ENCODE measurements at places on chromosomes 2 and 18. TPM values are rescaled to one million over a fixed set of nuclear protein-coding genes. Genes with fewer than 3 reads are reported as not detected.

GRCh38 chr18:9722691-9723090, 14.6 kb downstream of the RAB31 start:
- no peak for DNase-seq

GRCh38 chr2:43452318-43452731, 143.5 kb downstream of the THADA start:
- DNase-seq: no peak

DNA sequence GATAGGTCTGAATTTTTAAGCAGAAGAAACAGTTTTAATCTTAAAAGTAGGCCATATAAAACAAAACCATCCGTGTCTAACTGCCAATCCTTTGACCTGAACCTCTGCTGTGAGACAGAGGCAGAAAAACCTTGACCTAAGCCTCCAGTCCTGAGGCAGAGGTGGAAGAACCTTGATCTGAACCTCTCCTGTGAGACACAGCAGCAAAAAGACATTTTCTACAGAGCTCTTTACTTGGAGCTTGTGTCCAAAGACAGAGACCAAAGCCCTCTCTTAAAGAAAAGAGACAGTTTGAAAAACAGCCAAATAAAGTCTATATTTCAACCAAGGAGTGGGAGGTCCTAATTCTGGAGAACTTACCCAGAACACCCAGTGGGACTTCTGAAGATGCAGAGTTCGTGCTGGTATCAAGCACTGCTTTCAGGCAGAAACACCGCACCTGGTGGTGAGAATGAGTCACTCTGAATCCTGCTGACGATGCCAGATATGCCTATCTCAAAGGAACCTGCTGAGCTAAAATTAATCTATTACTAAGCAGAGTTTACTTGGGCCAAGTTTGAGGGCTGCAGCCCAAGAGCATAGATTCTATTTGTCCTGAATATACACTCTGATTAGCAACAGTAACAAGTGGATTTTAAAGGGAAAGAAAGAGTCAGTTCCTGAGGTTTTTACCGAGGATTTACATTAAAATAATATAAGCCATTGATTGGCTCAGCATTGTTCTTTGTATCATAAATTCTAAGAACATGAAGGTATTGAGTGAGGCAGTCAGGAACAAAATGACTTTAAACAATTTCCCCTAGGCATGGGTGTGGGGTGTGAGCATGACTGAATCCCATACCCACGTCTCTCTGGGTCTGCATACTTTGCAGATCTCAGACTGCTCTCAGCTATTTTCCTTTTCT, 806.4 kb downstream of the TRIB2 start:
- no peak for DNase-seq

- no peak for DNase-seq
Measured at GRCh38 chr18:34339155-34339554, 114.4 kb upstream of the NOL4 start.

DNA sequence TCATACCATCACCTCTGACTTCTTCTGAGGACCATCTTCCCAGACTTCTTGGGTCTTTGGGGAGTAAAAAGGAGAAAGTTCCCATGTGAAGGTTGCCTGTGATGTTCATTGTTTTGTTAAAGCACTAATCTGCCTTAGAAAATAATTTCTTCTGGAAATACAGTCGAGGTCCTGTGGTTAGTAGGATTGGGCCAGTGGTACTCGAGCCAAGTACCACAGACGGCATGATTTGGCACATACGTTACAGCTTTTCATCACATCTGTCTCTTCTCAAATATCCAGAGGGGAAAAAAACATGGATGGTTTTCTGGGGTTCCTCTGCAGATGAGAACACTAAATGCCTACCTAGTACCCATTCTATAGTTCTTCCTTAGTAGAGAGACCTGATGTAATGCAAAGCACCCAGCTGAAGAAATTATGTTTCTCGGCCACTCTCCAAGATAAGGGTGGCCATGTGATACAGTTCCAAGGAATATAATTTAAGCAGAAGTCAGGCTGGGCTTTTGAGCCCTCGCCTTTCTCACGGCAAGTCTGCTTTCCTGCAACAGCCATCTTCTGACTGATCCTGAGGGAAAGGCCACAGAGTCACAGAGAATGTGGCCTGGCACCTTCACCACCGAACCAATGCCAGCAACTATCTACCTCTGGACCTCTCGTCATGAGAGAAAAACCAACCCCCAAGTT, 161.0 kb downstream of the RNF152 start:
- no peak for DNase-seq

GRCh38 chr18:2534906-2535305, 36.4 kb downstream of the METTL4 start:
- no peak for DNase-seq

DNA sequence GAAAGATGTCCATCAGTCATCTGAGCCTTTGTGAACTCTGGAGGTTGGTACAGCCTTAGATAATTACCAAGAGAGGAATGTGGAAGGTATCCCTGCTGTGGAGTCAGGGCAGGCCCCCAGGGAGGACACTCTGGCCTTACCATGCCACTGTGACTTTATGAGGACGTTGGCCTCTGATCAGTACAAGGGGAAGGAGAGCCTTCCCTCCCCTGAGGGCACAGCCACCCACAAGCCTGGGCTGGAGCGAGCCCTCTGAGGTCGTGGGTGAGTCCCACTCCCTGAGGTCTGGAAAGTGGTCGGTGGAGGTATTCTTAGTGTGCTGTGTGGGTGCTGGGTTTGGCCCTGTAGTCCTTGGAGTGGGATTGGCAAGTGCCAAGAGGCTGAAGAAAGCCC, 91.6 kb downstream of the STPG4 start:
- DNase-seq: no peak

GRCh38 chr18:527146-527545, 26.6 kb upstream of the COLEC12 start:
- no peak for DNase-seq

- DNase-seq: no peak
Measured at GRCh38 chr2:129864719-129865118, 114.7 kb upstream of the RAB6C start.

- no peak for DNase-seq
Measured at GRCh38 chr2:219713110-219713509, 85.7 kb downstream of the SLC4A3 start.

DNA sequence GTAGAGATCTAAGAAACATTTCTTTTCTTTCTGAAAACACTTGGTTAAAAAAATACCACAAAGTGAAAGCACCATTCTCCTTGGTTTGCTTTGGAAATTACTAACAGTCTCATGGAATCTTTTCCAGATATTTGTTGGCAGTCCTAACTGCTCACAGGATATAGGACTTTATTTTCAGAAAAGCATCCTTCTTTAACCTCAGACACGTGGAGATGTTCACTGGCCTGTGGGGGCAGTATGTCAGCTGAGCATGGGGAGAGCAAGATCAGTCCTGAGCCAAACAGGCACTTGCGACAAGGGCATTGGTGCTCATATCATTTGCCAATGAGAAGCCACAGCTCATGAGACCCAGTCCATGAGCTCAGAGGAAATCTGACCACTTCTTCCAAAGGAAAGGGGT, 371.9 kb downstream of the NBAS start:
- no peak for DNase-seq

DNA sequence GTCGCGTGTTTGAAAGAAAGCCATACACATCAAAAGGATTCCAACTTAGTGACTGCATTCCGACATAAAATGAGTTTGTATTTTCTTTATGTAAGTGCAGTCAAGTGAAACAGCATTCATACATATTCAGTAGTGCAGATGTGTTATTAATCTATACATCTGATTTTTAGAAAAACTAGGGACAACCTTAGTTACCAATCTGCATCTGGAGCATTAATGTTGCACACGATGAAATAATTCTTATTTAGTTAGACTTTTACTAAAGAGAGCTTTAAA, 1.9 kb downstream of the GORASP2 start:
- DNase-seq: no peak

GRCh38 chr18:63106727-63107126, 212.8 kb downstream of the BCL2 start:
- DNase-seq: no peak

DNA sequence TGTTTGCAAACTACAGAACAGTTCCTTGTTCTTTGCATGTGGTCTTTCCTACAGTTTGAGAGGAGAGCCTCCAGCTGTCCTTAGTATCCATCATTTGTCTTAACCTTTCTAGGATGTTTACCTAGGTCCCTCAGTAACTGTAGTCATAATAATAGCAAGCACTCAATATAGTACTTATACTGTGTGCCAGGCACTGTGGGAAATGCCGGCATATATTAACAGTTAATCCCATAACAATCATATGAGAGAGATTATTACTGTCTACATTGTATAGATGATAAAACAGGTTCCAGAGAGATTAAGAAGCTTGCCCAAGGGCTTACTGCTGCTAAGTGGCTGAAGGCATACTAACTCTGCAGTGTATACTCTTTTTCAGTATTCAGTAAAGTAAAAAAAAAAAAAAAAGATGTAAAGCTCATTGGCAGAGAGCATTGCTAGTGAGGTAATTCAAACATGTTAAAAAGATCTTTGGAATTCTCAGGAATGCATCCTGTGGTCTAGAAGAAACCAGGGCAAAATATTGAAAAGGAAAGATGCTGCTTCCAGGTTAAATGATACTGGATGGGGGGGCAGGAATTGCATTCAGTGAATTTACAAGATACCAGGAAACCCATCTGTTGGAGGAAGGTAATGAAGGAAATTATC, 72.3 kb downstream of the SPTBN1 start:
- no peak for DNase-seq

REG1B gene
- not detected for polyA plus RNA-seq

SGO2 gene
- 34.8 TPM for polyA plus RNA-seq

PLGLB1 gene
- polyA plus RNA-seq: 15.2 TPM

MAL gene
- polyA plus RNA-seq: 2.4 TPM

CPS1 gene
- 13.1 TPM for polyA plus RNA-seq

TSPYL6 gene
- polyA plus RNA-seq: 0.08 TPM

THUMPD2 gene
- 27.1 TPM for polyA plus RNA-seq

Data from right lung (tissue), 10 donors.